Fibroblast of skin of right quadriceps (primary cell): ENCODE measurements at places on chromosomes 4 and X.

DNA sequence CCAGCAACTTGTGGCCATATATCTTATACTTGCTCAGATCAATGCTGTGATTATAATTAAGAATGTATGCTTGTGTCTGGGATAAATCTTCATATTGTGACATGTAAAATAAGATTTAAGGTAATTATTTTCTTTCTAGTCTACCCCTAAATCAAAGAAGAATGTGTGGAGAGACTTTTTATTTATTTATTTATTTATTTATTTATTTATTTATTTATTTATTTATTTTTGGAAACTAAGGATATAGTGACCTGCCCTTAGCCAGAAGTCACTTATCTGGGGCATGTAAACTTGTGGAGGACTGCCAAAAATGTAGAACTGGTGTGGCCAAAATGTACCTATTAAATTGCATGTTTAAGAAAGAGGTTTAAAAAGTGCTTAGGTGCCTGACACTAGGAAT lies 144.3 kb downstream of the BEND2 start:
- no peak for DNase-seq

DNA sequence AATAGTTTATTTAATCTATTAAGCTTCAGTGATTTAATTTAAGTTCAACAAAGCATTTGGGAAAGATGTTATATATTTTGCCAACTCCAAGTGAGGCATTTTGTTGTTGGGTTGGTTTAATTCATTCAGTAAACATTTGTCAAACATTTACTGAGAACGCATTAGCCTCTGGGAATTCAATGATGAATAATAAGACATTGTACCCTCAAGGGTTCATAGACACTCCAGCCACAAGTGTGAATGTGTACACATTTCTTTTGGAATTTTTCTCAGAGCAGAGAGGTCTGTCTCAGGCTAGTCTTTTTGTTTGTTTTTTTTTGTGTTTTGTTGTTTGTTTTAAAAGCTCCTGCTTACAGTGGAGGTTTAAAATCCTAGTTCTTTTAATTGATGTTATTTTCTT lies 203.9 kb downstream of the SOWAHB start:
- DNase-seq, result no peak

DNA sequence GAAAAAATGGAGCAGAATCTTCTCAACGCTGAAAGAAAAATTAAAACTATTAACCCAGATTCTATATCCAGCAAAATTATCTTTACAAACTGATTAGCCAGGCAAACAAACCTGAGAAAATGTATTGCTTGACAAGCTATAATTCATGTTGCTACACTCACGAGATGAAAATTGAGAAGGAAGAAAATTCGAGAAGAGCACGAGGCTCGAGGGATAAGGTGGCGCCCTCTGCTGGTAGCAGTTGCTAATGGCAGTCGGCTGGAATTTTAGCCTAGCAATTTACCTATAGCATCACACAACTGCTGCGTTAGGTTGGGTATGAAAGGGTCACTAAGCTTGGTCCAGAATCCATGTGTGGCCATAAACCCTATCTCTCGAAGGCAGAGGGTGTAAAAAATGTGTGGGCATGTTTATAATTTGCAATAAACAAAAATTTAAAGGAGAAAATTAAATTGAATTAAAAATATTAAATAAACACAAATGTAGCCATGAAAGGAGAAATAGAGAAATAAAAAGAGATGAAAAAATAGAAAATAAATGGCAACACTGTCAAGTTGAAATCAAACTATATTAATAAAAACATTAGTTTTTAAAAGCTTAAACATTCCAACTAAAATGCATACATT lies 126.6 kb downstream of the PPP4R3C start:
- peak; percentile 1 for DNase-seq

- peak; percentile 20 for DNase-seq
Observed at GRCh38 chr4:38004062-38004461, 43.9 kb downstream of the PTTG2 start.

- DNase-seq, result no peak
Observed at GRCh38 chr4:31949045-31949444, 1228.9 kb downstream of the PCDH7 start.
